Fibroblast of the conjunctiva (primary cell): ENCODE measurements at places on chromosomes 3 and 15.

GRCh38 chr3:175430983-175431773 lies 572.0 kb downstream of the NAALADL2 start:
- DNase-seq = no peak

GRCh38 chr3:49406571-49407565 lies 4.9 kb downstream of the RHOA start:
- no peak for DNase-seq

DNA sequence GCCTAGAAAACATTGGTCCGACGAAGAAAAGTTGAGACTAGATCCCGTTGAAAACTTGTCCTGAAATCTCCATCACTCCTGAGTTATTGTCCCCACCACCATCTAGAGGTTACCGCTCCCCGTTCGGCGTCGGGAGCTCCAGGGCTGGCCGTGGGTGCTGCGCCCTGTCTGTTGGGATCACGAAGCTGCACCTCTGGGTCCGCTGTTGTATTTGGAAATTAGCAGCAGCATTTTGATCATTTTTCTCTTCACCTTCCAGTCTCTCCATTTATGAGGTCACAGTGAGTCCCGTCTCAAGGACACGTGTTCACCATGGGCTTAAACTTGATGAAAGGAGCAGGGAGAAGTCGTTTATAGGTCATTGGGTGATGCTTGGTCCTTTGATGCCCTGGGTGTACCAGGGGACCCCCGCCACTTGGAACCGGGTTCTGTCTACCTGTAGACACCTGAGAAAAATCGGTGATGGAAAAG lies 565 bp downstream of the MANF start:
- no peak for DNase-seq

DNA sequence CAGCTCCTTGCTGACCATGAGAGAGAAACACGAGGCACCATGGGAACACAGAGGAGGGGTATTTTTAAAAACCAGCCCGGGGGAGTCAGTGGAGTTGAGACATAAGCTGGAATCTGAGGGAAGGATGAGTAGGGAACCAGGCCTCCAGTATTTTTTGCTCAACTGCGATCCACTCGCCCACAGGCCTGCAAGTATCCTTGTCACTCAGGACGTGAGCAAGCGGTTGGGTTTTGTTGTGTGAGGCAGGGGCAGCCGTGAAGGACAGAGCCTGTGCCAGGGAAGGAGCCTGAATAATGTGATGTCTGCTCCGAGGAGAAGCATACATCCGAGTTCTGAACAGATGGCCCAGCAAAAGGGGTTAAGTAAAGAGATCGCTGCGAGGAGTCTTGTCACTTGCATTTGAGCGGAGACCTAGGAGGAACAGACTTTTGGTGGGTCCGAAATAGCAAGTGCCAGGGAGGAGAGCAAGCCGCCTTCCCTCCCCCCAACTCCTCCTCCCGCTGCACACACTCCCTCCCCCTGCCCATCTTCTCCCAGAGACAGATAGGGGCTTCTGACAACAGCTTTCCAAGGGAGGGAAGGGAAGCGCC lies 20.4 kb upstream of the NTRK3 start:
- no peak for DNase-seq

- DNase-seq = no peak
Observed at GRCh38 chr3:193481436-193481835, 73.3 kb downstream of the ATP13A4 start.

DNA sequence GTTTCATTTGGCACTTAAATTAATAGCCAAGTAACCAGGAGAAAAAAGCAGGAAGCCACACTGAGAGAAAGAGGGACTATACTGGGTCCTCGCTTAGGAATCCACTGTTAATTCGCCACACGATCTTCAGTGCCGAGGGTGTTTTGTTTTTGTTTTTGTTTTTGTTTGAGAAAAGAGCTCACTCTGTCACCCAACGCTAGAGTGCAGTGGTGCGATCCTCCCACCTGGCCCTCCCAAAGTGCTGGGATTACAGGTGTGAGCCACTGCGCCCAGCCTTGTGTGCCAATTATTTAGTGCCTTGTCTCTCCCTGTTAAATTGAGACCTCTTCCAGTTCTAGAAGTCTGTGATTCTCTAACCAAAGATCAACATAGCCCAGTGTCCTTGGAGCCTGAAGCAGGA lies 53.8 kb upstream of the TPM1 start:
- DNase-seq = no peak

DNA sequence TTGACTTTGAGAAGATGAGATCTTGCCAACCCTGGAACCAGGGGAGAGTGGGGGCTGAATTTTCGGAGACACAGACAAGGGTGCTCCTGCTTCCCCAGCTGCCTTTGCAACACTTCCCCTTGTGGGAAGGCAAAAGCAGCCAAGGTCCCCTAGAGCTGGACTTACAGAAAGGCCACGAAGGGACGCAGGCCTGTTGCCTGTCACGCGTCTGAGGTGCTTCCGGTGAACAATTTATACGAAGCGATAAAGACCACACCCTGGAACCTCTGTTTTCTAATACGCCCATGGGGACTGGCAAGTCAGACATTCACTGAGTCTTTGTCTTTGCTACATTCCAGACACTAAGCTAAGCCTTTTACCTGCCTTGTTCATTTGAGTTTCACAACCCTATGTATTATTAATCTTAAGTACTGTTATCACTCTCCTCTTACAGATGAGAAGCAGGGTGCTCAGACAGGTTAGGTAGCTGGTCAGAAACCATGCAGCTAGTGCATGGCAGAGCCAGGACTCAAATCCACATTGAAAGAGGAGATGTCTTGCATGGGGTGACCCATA lies 13.2 kb downstream of the MEGF11 start:
- no peak for DNase-seq

DNA sequence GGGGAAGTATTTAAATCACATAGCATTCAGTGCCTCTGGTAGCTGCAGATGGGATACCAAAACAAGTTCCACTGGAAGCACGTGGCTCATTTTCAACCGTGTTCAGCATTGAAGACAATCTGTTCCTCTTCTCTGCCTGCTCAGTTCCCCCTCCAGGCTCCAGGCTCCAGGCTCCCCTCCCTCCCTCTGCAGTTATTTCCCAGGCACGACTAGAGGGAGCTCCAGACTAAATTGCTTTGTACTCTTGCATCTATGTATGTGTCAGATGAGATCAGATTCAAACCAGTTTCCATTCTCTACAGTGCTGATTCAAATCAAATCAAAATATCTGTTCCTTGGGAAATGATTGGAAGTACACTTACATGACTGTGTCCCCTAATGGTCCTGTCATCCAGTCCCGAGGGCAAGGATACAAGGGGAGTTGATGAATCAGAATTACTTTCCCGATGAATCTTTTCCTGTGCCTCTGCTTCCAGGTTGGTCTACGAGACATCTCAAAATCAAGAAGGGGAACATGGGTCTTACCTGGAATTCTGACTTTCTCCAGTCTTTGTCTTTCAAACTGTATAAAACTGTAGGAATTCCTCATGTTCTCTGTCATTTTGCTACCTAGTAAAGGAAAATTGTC lies 600.5 kb downstream of the EDEM1 start:
- DNase-seq = no peak

GRCh38 chr3:28860307-28860706 lies 420.6 kb upstream of the RBMS3 start:
- DNase-seq = peak; percentile 1

GRCh38 chr3:9669720-9670432 lies 20.6 kb downstream of the MTMR14 start:
- no peak for DNase-seq

DNA sequence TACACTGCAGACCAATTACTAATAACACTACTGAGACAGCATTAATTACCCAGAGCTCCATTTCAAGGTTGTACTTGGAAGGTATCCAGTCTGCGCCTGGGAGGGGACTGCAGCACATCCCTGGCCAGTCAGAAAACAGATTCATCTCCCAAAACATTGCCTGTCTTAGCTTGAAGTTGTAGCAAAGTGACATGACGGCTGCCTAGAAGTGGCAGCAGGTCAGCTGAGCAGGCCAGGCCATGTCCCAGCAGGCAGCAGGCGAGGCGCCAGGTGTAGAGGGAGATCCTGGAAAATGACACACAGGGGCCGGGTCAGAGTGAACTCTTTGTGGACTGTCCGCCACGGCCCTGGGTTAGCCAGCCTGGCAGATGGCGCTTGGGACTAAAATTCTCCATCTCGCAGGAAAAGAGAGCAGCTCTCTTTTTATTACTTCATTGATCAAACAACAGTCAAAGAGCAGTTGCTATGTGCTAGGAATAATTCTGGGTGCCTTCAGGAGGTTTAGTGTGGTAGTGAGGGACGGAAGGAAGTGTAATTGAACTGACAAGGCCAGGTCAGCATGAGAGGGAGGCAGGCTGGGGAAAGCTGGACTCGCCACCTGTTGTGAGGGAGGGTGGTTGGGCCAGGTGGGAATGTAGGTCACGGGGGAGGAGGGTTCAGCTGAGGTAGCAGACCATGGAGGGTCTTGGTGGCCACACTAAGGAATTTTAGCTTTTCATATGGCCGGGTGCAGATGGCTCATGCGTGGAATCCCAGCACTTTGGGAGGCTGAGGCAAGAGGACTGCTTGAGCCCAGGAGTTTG lies 1.3 kb upstream of the MAP6D1 start:
- no peak for DNase-seq

DNA sequence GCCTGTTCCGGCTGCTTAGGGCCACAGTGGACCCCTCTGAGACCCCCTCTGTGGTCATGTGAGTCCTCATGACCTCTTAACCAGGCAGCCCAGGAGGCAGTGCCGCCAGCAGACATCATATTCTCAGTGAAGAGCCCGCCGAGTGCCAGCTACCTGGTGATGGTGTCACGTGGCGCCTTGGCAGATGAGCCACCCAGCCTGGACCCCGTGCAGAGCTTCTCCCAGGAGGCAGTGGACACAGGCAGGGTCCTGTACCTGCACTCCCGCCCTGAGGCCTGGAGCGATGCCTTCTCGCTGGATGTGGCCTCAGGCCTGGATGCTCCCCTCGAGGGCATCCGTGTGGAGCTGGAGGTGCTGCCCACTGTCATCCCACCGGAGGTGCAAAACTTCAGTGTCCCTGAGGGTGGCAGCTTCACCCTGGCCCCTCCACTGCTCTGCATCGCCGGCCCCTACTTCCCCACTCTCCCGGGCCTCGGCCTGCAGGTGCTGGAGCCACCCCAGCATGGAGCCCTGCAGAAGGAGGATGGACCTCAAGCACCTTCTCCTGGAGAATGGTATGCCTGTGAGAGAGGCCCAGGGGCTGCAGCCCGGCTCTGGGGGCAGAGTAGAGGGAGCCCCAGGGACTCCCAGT lies 176.1 kb downstream of the TBC1D2B start:
- DNase-seq = no peak

DNA sequence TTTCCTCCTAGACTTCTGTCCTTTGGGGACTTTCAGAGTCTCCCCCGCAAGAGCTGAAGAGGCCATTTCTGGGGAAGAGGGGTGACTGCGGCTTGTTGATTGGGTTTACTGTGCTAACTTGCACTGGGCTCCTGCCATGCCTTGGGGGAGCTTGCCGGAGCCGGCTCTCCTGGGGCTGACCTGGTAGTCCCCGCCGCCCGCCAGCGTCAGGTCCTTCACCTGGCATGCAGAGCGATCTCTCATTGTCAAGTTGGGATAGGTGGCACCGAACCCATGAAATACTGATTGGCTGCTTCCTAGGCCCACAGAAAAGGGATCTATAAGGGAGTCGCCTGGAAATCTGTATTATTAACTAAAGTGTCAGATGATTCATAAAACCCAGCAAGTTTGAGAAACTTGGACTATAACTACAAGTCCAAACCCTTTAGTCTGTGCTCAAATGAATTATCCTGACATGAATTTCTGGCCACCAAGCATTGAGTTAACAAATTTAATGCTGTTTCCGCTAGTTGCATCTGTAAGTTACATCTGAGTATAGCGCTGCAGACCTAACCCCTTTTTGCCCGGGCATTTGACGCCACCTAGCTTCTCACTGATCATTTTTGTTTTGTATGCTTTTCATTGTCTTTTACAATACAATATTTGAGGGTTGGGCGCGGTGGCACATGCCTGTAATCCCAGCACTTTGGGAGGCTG lies 607 bp upstream of the IMP3 start:
- no peak for DNase-seq

DNA sequence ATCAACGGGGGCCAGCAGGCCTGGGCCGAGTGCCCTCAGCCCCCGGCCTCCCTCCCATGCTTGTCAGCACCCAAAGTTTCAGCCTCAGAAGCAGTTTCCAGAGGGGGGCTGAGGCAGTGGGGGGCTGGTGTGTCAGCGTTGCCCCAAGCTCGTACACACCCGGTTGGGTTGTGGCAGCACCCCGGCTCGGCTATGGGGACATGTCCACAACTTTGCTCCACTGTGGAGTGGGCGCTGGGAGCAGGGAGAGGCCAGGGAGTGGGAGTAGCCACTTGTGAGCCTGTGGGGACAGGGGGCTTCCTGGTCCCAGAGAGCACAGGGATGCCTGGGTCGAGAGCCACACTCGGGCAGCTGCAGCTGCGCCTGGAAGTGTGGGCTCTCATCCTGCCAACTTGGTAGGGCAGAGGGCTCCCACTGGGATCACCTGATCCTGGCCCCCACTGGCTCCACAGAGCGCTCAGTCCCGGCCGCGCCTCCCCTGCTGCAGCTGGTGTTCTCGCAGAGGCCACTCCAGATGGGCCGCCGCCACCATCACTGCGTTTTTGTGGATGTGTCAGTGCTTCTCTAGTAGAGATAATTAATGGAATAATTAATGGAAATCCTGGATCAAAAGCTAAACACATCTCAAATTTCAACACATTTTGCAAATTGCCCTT lies 75.1 kb downstream of the NR1D2 start:
- DNase-seq = no peak

DNA sequence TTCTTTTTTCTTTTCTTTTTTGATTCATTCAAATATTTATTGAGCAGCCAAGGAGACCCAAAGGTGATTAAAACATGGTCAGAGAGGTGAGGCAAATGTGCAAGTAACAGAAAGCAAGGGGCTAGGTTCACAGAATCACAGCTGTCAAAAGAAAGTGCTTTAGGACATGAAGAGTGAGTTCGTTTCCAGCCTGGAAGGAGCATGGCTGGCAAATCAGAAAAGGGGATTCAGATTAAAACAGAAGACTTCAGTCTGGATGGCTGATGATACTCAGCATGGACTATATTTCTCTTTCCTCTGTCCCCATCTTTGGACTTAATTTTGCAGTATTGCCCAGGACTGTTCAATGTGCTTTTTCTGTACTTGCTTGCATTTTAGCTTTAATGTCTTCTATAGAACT lies 151.2 kb downstream of the NR1D2 start:
- DNase-seq = no peak

- no peak for DNase-seq
Observed at GRCh38 chr3:182843478-182843877, 50.2 kb downstream of the ATP11B start.

- no peak for DNase-seq
Observed at GRCh38 chr3:191269289-191270085, 59.7 kb upstream of the CCDC50 start.

- no peak for DNase-seq
Observed at GRCh38 chr15:60903211-60903610, 325.9 kb downstream of the RORA start.

GRCh38 chr3:114179575-114179974 lies 723 bp upstream of the DRD3 start:
- DNase-seq = peak; percentile 4

- DNase-seq = no peak
Observed at GRCh38 chr3:21356402-21356801, 394.6 kb downstream of the ZNF385D start.

GRCh38 chr3:97939401-97939800 lies 32.8 kb downstream of the RIOX2 start:
- DNase-seq = no peak

GRCh38 chr3:169403855-169404519 lies 259.5 kb downstream of the MECOM start:
- DNase-seq = no peak

GRCh38 chr3:180036671-180037455 lies at the start of gene PEX5L:
Gene PEX5L (minus strand): TSS chr3:180036937. CDS start chr3:180036599, 338 bp downstream.
- DNase-seq = no peak
